H1 (cell line): ENCODE measurements at places on chromosomes 1 and 21. TPM values are rescaled to one million over a fixed set of nuclear protein-coding genes. Genes with fewer than 3 reads are reported as not detected.

Gene PUSL1
- 38.8 and 40.1 TPM in 2 replicates for total RNA-seq

- no peak for DNase-seq
Observed at GRCh38 chr1:193448682-193449461, 262.5 kb upstream of the B3GALT2 start.

GRCh38 chr1:237684236-237684635 lies 206.5 kb downstream of the ZP4 start:
- DNase-seq: no peak

DNA sequence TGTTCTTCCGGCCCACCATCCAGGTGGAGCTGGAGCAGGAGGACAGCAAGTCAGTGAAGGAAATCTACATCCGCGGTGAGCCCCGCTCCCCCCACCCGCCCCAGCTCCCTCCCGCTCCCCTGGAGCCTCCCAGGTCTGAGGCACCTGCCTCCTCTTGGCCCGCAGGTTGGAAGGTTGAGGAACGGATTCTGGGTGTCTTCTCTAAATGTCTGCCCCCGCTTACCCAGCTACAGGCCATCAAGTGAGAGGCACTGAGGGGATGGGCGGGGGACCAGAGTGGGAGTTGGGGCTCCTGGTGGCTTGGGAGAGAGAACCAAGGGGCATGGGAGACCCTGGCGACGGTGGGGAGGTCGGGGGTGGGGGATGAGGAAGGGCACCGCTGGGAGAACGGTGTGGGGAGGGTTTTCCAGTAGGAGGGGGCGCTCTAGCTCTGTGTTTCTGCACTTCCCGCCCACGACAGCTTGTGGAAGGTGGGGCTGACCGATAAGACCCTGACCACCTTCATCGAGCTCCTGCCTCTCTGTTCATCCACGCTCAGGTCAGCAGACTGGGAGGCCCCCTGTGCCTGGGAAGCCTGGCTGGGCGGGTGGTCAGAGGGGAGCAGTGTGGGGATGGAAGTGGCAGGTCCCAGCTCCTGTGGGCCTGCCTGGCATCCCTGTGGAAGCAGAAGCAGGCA lies 4.2 kb downstream of the LRRC71 start:
- DNase-seq: no peak

Gene GSTM5
- 0.24 and 0.25 TPM in 2 replicates for total RNA-seq

Gene VANGL2
- total RNA-seq: 62.5 TPM in 2 replicates

- no peak for DNase-seq
Observed at GRCh38 chr1:59173721-59174120, 123.2 kb upstream of the FGGY start.

GRCh38 chr1:59154401-59154800 lies 142.5 kb upstream of the FGGY start:
- no peak for DNase-seq

- DNase-seq: peak; percentile 80
Observed at GRCh38 chr1:207454046-207454964, at the start of gene CR2. CR2 (plus strand) TSS chr1:207454328; CDS start chr1:207454419, 91 bp downstream.
